ENCODE measurements at places on chromosomes 16 and 17. TPM values are rescaled to one million over a fixed set of nuclear protein-coding genes. Genes with fewer than 3 reads are reported as not detected.

DNA sequence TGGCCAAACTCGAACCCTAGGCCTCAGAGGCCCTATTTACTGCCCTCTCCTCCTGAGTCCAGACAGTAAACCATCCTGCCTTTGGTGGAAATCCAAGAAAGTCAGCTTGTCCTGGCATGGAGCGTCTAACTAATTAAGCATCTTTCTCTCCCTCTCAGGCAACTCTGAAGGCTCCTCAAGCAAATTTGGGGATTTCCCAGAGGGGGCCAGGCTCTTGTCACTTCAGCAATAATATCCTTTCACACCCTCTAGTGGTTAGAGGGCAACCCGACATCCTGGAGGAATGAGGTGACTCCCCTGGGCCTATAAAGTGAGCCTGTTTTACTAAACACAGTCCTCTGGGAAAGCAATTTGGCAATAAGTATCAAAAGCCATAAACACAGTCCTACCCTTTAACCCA, 60.4 kb downstream of the NOG start:
- DNase-seq, result no peak

The GRAP gene
- 8.5 TPM for total RNA-seq

The SGCA gene
- 9.1 TPM for total RNA-seq

DNA sequence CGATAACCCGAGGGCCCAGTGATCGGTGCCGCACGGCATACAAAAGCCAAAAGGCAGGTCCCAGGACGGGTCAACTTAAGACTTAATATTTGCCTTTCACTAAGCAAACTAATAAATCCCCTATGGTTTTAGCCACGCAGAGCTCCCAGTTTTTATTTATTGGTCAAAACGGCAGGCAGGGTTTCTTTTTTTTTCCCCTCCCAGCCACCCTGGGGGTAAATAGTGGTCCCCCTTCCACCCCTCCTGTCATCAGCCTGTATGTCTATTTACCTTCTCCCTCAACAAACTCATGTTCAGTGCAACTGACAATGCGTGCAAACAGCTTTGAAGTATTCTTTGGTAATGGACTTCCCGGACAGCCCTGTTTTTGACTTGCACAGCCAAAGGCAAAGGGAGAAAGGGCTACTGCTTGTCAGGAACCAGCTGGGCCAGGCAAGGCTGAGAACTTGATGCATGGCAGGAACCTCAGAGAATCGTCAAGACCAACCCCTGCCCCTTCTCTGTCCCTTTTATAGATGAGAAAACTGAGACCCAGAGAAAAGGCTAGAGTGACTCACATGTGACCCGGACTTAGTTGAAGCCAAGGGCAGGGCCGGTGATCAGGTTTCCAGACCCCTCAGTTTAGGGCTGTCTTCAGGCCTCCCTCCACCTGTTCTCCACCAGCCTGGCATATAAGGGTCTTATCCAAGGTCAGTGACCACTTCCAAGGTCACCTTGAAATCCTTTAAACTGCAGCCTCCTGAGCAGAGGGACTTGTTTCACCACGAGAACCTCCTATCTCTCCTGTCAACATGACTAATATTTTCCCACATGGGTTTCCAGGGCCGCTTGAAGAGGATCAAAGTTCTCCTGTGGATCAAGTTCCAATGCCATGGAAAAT, 279.0 kb downstream of the SOX9 start:
- no peak for DNase-seq

DNA sequence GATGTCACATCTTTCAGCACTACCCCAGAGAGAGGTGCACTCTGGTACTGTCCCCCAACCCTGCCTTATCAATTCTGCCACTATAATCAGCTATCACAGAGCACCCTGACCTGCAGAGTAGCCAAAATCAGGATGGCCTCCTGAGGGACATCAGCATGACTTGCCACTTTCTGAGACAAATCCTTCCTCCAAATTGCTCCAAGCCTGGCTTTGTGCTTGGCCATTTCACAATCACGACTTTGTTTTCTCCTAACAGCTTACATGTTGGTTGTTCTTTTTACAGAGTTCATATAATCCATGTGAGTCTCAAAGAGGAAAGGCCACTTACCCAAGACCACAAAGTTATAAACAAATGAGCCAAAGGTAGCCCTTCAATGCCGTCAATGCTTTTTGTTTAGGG, 449.0 kb upstream of the CDH5 start:
- DNase-seq, result no peak

DNA sequence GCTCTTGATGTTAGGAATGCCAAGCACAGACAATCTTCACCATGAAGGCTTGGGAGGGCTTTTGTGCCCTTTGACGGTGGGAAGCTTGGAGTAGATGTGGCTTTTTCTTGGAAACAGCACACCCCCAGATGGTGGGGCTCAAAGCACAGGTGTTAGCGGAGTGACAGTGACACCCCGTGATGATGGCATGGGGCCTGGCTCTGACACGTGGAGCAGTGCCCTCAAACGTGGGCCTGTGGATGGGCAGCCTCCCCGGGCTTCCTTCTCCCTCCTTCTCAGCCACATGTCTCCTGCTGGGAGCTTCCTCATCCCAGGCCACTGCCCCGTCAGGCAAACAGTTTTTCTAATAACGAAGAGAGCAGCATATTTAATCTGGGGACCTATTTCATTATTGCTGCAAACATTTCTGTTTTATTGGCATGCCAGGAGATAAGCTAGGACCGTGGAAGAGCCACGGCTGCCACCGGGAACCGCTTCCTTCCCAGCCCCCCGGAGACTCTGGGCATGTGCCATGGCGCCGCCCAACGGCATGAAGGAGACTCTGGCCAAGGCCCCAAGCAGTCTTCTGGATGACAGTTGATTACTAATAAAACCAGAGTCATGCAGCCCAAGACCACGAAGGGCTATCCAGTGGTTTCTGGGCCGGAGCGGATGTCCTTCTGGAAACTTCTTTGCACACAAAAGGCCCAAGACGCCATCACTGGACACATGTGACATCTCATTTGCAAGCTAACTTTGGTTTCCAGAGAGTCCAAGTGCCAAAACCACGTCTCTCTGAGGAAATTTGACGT, 280.3 kb upstream of the FOXF1 start:
- no peak for DNase-seq

- no peak for DNase-seq
Measured at GRCh38 chr17:1907216-1907631, 77.4 kb downstream of the RPA1 start.

GRCh38 chr17:52235516-52235915, 77.0 kb upstream of the CA10 start:
- DNase-seq, result no peak

DNA sequence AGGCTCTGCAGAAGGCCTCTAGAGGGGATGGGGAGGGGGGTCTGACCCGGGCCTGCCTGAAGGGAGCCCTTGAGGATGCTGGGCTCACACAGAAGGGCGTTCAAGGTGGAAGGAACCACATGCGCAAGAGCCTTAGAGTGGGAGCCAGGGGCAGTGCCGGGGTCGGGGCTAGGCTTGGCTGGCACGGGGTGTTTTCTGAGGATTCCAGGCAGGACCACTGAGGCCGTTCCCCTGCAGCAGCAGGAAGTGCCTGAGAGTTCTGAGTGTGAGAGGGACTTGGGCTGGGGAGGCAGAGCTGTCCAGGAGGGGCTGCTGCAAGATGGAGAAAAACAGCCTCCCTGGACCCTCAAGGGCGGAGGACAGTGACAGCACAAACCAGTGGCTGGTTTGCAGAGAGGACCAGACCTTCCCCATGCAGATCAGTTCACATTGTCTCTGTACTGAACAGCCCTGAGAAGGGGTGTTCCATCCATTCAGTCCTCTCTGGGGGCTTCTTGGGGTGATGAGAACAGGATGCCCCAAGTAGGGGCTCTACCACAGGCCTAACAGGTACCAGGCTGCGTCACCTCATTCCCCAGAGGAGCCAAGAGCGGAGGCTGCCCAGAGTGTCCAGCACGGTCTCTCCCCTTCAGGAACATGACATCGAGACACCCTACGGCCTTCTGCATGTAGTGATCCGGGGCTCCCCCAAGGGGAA, 3.4 kb downstream of the NDRG4 start:
- DNase-seq, result peak; percentile 20

The DNAH9 gene
- 22.3 TPM for total RNA-seq

GRCh38 chr17:59785091-59785799, 77.8 kb downstream of the VMP1 start:
- no peak for DNase-seq

DNA sequence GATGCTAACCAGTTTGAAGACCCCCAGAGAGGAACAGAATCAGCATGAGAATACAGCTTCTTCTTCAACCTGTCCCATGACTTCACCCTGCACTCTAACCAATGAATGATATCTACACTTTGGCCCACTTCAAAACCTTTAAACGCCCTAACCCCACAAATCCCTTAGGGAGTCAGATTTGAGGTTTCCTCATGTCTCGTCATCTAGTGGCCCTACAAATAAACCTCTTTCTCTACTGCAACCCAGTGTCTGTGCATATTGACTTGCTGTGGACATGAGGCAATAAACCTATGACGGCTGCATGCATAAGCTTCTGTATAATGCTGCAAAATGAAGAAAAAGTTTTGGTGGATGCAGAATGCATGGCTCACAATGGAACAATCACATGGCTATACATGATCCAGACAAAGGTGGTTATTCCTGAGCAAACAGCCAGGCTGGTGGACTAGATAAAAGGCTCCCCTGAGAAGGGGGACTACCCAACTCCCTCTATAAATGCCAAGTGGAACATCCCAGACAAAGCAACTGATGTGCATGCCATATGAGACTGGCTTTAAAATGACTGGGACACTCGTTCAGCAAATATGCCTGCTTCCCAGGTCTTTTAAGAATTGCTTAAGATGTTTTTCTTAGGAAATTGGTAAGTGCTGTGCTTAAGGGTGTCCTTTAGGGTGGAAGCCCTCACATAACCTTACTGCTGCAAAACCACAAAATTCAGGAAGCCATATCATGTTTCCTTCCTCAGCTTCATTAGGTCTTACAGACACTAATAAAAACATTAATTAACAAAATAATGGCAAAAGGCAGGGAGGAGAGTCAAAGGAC, 12.2 kb downstream of the N4BP1 start:
- no peak for DNase-seq

- DNase-seq, result no peak
Measured at GRCh38 chr16:63980763-63981162, 1141.1 kb downstream of the CDH11 start.

DNA sequence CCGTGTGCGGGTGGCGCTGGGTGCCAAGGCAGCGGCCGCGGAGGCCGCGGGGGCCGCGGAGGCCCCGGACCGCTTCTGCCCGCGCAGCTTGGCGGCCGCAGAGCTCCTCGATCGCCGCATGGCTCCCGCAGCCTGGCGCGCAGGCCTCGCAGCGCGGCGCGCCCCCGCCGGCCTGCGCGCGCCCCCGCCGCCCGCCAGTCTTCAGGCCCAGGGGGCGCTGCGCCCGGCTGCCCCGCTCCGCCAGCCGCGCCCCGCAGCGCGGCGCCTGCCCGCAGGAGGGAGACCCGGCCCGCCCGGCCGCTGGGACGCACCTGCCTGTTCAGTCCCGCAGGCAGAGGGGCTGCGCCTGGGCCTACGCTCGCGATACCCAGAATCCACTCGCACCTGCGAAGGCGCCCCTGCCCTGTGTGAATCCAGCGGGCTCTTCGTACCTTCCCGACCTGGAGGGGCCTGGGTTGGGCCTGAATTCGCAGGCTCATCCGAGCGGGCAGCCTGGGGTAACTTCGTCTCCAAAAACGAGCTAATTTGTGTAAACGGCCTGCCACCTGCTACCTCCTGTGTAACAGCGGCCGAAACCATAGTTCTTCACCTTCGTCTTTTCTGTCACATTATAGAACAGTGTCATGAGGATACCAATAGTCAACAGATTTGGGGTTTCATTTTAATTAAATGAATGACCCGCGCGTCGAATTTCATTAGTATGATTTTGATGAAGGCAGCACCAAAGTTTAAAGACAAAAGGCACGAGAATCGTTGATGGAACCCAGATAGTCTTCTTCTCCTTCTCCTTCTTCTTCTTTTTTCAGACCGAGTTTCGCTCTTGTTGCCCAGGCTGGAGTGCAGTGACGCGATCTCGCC, at the start of gene CENPV:
TSS of gene CENPV (minus strand) at position 153 of the 858 bp plus-strand sequence. CDS start at position 120, 33 bp downstream.
- DNase-seq, result peak; percentile 66

The KRT33B gene
- not detected for total RNA-seq

The ZNF785 gene
- 16.2 TPM for total RNA-seq

GRCh38 chr16:84306564-84306963, 11.9 kb downstream of the WFDC1 start:
- DNase-seq, result no peak

GRCh38 chr17:7147772-7148171, 31.4 kb downstream of the ASGR1 start:
- no peak for DNase-seq

DNA sequence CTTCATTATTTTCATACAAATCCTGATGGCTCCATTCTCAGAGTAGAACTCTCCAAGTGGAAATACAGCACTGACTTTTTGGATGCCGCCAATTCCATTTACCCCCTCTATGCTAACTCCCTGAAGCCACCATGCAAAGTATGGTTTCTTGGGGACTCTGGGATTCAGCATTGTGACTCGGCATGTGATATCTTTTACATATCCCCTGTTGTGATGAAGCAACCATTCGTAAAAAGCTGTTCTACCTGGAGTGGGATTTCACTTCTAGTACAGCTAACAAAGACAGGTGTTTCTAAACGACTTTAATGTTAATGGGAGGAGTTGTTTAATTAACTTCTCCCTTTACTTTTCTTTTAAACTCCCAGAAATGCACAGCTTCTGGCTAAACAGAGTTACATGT, 533.5 kb downstream of the RBFOX1 start:
- DNase-seq, result no peak

GRCh38 chr17:74212209-74212912, 1.0 kb upstream of the TTYH2 start:
- DNase-seq, result peak; percentile 61

The XAF1 gene
- total RNA-seq, result 129 TPM

GRCh38 chr17:11082559-11082958, 158.5 kb upstream of the SHISA6 start:
- no peak for DNase-seq

- no peak for DNase-seq
Measured at GRCh38 chr16:59058250-59058649, 324.1 kb upstream of the GOT2 start.

The LCAT gene
- total RNA-seq, result 33.8 TPM

All from lower lobe of right lung (tissue), 2 donors.